ENCODE measurements at places on chromosomes 16 and 17. TPM values are rescaled to one million over a fixed set of nuclear protein-coding genes. Genes with fewer than 3 reads are reported as not detected.
A peak's percentile ranks its signal among the peaks of the same experiment; 100 is the strongest.

DNA sequence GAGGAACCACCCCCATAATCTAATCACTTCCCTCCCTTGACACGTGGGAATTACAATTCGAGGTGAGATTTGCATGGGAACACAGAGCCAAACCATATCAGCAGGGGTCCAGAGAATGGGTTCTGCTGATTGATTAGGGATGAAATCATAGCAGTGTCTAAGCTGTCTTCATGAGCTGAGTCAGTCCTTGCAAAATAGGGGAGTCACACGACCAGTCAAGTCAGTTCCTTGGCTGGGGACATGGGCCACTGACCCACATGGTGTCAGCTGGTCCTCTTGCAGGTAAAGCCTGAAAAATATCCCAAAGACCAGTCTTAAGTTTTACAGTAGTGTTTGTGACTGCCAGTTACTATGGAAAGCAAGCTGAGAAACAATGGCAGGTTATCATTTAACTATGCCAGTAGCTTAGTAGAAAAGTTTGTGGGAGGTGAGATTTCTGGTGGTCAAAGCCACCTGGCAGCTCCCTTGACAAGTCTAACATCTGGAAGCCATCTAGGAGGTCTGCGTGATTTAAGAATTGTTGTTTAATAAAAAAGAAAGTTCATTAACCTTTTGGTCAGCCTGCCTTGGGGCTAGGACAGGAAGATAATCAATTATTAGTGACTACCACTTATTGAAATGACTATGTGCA is 15.7 kb upstream of the ATF7IP2 start:
- no peak for DNase-seq

- DNase-seq: peak; percentile 80
Observed at GRCh38 chr17:54626146-54626703, 274.4 kb upstream of the TOM1L1 start.

DNA sequence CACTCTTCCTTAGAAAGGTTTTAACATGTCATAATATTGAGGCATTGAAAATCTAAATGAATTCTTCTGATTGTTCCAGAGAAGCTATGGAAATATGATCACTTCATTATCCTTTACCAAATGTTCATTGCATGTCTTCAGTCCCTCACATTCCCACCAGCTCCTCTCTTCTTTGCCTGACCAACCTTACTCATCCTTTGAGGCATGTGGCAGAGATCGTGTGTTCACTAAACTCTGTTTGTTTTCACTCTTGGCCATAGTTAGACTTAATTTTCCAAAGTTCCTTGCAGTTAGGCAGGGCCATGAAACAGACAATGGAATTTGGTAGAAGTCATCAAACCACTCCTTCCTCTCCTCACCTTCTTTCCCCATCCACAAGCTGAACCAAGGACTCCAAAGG is 266.5 kb upstream of the HSBP1 start:
- no peak for DNase-seq

DNA sequence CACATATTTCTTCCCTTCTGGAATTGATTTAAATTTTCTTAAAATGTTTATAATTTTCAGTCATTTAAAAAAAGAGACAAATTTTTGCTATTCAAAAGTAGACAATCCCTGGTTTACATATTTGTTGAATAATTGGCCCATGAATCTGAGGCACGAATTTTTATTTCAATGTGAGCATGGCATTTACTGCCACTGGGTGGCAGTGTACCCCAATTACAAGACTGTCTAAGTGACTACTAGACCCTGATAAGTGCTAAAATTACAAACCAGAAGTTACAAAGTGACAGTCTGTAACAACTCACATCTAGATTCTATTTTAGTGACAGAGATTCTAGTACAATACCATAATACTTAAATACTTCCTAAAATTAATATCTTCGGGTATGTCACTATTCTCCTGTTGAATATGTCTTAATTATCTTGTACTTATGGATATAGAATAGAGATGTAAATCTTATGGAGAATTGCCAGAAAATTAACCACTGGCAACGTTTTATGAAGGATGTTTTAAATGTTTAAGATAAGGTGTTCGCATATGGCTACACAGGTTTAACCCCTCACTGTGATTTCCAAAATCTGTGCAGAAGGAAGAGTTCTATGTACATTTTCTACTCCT is 235.8 kb downstream of the MAP2K4 start:
- DNase-seq: no peak

The IRX5 gene
- 2.6 TPM for total RNA-seq

- DNase-seq: no peak
Observed at GRCh38 chr17:65902155-65902554, 289.8 kb downstream of the CEP112 start.

- DNase-seq: no peak
Observed at GRCh38 chr16:65446427-65446826, 324.6 kb upstream of the CDH11 start.

The TXNL4B gene
- 12.4 TPM for total RNA-seq

The TNFSF12 gene
- total RNA-seq: 8.3 TPM

GRCh38 chr17:81917565-81918332 is at the start of gene SIRT7:
Gene SIRT7, minus strand, starts transcription at chr17:81918176. Its CDS starts 45 bp downstream, at chr17:81918131.
- DNase-seq: peak; percentile 98

DNA sequence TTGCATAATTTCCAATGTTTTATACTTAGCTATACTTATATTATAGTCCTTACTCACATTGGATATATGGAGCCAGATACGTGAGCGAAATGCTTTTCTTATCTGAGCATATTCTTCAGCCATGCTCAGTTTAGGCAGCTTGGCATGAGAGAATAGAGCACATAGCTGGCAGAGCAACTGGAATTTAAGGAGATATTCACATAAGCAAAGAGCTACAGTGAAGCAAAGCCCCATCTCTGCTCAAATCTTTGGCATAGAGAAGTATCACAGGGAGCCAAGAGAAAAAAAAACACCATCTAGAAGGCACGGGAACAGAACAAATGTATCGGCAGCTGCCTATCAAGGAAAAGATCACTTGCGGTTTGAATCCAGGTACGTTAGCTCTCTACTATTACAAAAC is 734.2 kb upstream of the KIF2B start:
- DNase-seq: no peak

The ZNF469 gene
- total RNA-seq: 5.1 TPM

DNA sequence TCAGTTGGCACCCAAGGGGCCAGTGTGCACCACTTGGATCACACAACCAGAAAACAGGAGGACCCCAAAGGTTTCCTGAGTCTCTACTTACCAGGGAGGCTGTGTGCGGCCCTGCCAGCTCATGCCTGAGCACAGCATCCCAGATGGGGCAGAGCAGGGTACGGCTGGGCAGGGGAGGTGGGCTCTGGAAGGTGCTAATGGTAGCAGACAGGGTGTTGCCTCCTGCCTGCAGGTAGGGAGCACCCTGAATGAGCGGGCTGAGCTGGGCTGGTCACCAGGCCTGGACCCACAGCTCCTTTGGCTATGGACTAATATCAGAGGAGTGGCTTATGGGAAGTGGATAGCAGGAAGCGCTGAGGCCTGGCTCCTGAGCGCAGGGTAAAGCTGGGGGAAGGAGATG is 14.6 kb downstream of the RECQL5 start:
- DNase-seq: no peak

DNA sequence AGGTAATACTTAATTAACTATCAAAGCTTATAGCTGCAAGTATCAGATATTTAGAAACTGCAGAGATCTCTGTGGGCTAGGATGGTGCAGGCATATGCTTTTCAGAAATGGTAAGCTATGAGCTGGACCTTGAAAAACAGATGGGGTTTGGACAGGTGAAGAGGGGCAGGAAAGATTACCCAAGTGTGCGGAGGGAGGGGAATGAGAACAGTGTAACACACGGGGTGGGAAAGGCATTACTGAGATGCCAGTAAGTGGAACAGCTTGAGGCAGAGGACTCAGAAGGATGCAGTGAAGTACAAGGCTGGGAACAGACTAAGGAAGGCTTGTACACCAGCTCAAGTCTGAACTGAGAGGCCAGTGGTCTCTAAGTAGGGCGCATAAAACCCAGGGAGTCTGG is 22.1 kb upstream of the EVPL start:
- DNase-seq: no peak

DNA sequence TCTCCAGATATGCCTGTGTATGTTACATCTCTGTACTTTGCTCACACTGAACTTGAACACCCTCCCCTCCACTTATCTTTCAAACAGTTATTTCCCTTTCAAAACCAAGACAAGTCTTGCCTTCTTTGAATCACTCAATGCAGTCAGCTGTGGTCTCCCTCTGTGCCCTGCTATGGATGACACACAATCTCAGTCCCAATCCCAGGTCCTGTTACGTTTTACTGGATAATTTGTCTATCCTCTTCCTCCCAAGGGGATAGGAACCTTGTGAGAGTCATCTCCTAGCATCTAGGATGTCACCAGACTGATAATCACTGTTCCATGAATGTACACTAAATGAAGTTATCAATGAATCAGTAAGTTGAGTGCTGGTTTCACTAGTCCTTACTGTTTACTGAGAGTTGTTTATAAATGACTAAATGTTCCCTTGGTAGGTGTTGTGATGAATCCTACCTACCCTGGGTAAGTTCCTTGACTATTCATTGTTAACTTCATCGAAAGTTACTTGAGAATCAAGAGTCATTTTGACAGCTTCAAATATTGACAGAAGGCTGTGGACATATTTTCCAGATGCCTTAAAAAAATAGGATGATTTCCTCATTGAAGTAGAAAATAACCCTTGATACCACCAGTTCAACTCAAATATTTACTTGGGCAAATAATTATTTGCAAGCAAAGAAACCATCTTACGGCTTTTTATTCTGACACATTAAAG is 244.9 kb downstream of the PRKCA start:
- no peak for DNase-seq

DNA sequence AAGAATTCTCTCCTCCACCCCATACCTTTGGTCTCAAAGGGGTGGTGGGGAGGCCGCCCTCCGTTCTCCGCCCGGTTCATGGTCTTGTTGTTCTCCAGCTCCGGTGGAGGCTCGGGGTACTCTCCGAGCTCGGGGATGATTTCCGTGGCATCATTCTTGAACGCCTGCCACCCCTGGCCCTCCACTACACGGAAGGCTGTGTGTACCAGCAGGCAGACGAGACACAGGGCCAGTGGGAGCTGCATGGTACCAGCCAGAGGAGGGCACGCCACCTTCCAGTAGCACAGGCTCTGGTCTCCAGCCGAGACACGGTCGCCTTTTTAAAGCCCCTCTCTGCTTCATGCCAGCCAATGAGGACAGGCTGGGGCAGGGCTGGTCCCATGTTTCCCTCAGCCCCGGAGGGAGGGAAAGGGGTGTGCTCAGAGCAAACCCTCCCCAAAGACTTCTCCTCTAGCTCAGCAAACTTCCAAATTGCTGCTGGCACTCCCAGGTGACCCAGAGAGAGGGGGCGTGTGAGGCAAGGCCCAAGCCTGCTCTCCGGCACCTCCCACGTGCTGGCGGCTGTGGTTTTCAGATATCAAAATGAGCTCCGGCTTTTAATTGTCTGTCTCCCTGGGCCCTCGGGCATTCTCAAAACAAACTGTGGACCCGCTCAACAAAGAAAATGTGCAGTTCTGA is at the start of gene SOST:
TSS of gene SOST (minus strand) at position 295 of the 678 bp plus-strand sequence. CDS start at position 245, 50 bp downstream.
- DNase-seq: no peak

The EXOC3L1 gene
- 1.8 TPM for total RNA-seq

DNA sequence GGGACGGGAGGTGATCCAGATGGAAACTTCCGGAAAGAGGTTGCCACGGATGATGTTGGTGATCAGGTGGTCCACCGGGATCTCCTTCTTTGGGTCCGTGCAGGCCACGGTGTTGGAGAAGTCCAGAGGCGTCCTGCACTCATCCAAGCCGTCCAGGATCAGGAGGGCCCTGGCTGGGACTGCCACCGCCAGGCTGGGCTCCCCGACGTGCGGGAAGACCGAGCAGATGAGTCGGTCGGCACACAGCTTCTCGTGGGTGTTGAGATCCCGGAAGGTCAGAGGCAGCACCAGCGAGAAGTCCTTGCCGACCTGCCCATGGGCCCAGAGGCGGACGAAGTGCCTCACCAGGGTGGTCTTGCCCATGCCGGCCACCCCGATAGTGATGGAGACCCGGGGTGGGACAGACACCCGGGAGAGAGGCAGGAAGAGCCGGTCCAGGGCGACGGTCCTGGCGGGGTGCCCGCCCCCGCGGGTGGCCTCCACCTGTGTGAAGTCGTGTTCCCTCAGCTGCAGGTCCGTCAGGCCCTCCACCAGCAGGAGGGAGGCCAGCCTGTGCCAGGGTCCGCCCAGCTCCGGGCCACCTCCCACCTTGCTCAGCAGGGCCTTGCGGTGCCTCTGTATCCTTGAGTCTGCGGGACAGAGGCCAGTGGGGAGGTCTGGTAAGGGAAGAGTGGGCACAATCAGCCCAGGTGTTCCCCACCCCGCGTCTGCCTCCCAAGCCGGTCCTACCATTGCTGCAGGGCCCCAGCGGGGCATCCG is 12.9 kb downstream of the NLRC3 start:
- DNase-seq: no peak

DNA sequence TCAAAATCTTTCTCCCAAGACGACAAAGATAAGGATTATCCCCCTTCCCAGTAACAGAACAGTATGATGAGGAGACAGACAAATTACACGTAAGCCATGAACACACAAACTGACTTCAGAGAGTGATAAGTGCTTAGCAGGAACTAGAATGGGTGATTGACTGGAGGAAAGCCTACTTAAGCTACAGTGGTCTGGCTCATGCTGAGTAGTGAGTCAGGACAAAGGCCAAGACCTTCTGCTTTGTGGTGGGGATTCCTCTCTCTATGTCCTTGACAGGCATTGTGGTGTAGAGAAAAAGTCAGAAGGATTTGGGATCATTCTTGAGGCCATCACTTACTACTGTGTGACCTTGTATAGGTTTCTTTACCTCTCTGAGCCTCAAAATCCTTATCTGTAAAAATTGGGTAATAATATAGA is 381.9 kb upstream of the CCL2 start:
- DNase-seq: peak; percentile 57

DNA sequence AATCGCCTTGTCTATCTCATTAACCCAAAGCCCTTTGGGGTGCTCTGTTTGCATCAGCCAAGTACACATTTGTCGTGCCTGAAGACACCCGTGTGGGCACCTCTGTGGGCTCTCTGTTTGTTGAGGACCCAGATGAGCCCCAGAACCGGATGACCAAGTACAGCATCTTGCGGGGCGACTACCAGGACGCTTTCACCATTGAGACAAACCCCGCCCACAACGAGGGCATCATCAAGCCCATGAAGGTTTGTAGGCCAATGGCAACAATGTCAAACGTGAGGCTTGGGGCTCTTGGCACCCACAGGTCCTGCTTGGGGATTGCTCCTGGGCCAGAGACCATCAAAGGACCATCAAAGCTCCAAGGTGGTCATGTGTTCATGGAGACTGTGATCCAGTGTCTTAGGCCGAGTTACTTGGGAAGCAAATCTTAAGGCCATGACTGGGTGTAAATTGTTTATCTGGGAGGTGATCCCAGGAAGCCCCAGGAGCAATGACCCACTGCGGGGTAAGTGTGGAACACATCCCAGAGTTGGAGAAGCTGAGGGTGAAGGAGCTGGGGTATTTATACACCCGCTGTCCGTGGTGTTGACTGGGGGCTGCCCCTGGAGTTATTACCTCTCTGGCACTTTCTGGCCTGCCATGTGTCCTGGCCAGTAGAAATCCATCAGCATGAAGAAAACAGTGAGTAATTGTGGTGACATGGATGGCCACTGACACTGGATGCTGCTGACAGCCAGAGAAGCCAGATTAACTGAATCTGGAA is 24.0 kb downstream of the CDH5 start:
- DNase-seq: no peak

The CPHXL2 gene
- not detected for total RNA-seq

All from endodermal cell (in vitro differentiated cells).